ENCODE measurements at places on chromosomes 1 and 21. TPM values are rescaled to one million over a fixed set of nuclear protein-coding genes. Genes with fewer than 3 reads are reported as not detected.
A peak's percentile ranks its signal among the peaks of the same experiment; 100 is the strongest.

RIPPLY3 gene
- total RNA-seq: not detected

SNRPE gene
- total RNA-seq: 46.2 TPM

CFHR3 gene
- 0.26 TPM for total RNA-seq

RPE65 gene
- not detected for total RNA-seq

- no peaks in the 10 kb centered on the region for H3K4me1 ChIP-seq
- H3K27me3 ChIP-seq: no peaks in the 10 kb centered on the region
- H3K27ac ChIP-seq: no peak overlapping the region
- no peak overlapping the region for H3K4me3 ChIP-seq
- no peak for DNase-seq
Observed at GRCh38 chr21:44949161-44949778, 9.4 kb downstream of the SLX9 start.

DNA sequence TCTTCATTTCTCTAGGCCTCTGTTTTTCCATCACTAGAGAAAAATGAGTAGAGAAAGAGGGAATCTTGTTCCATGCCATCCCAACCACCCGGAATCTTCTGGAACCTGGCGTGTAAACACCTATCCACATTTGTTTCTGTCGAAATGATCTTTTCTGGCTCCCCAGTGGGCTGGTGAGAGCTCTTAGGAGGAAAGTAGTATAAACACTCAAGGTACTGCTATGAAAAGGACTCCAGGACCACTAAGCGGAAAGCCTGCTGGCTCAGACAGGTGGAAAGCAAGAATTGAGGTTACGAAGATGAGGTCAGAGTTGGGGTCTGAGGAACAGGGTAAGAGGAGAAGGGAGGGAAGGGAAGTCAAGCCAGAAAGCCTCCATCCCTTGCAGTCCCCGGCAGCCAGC lies 90.8 kb downstream of the PLXNA2 start:
- no peaks in the 10 kb centered on the region for H3K4me1 ChIP-seq
- no peaks in the 10 kb centered on the region for H3K36me3 ChIP-seq
- no peaks in the 10 kb centered on the region for H3K27me3 ChIP-seq
- DNase-seq: no peak
- H3K4me3 ChIP-seq: no peak overlapping the region

DNA sequence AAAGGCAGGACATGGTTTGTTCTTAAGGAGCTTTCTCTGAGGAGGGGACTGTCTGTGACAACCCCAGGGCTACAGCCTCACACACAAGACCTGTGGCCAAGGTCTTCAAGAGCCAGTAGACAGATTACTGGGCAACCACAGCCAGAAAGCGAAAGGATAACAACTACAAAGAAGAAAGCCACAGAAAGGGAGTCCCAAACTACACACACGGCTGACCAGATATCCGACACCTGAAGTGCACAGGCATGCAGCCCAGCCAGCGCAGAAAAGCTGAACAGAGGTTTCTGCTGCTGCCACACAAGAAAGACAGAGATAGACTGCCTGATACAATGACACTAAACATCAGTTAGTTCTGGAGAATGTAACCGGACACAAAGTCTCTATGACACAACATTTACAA lies 21.4 kb upstream of the NADK start:
- DNase-seq: no peak
- H3K27ac ChIP-seq: no peak overlapping the region
- no peaks in the 10 kb centered on the region for H3K4me1 ChIP-seq
- no peak overlapping the region for H3K4me3 ChIP-seq
- H3K27me3 ChIP-seq: no peaks in the 10 kb centered on the region
- H3K36me3 ChIP-seq: peaks cover 18% of the 10 kb centered on the region

GRCh38 chr1:43522776-43523480 lies 7.8 kb upstream of the PTPRF start:
- peak; percentile 58 for DNase-seq
- no peaks in the 10 kb centered on the region for H3K36me3 ChIP-seq
- no peak overlapping the region for H3K4me3 ChIP-seq
- H3K27me3 ChIP-seq: no peaks in the 10 kb centered on the region
- no peak overlapping the region for H3K27ac ChIP-seq

- H3K27me3 ChIP-seq: no peaks in the 10 kb centered on the region
- no peaks in the 10 kb centered on the region for H3K36me3 ChIP-seq
- DNase-seq: no peak
- H3K4me3 ChIP-seq: no peak overlapping the region
Observed at GRCh38 chr1:175388285-175388684, 195.7 kb upstream of the KIAA0040 start.

- H3K36me3 ChIP-seq: peaks cover 4% of the 10 kb centered on the region
- H3K27me3 ChIP-seq: no peaks in the 10 kb centered on the region
- no peaks in the 10 kb centered on the region for H3K4me1 ChIP-seq
- no peak overlapping the region for H3K27ac ChIP-seq
- H3K4me3 ChIP-seq: no peak overlapping the region
- peak; percentile 8 for DNase-seq
Observed at GRCh38 chr1:86906419-86906818, 7.5 kb downstream of the SELENOF start.

- no peaks in the 10 kb centered on the region for H3K36me3 ChIP-seq
- no peaks in the 10 kb centered on the region for H3K4me1 ChIP-seq
- H3K27ac ChIP-seq: no peak overlapping the region
- H3K4me3 ChIP-seq: no peak overlapping the region
Observed at GRCh38 chr1:4309676-4310320, 344.6 kb upstream of the AJAP1 start.

DNA sequence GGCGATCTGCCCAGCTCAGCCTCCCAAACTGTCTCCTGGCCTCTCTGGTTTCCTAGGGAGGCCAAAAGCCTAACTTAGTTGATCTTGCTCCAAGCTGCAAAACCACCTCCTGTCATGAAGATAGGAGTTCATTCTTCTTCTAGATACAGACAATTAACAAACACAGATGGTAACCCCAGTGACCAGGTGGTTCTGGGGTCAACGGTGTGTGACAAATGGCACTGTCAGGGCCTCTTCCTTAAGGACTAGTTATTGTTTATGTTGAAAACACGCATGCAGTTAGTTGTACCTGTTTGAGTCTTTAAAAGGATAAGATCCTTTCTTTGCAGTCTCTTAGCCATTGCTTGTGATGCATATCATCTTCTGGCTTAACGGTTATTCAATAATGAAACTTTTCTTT lies 4.6 kb upstream of the UMODL1 start:
- no peaks in the 10 kb centered on the region for H3K4me1 ChIP-seq
- no peak overlapping the region for H3K4me3 ChIP-seq
- no peak for DNase-seq
- no peaks in the 10 kb centered on the region for H3K36me3 ChIP-seq

DNA sequence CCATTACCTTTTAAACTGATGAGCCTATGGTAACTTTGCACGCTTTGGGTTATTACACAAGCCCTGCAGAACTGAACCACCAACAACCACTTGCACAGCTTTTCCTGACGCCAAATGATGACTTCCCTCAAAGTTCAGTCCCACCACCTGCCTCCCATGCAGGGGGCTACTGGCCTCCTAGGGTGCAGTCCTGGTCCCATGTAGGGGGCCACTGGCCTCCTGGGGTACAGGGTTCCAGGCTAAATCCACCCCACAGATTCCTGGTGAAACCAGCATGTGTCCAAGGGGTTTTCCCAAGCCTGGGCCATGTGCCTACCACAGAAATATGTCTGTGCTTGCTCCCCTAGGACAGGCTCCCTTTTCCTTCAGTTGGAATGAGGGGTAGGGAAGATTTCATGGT lies 73.4 kb upstream of the ZNF678 start:
- DNase-seq: no peak
- no peaks in the 10 kb centered on the region for H3K4me1 ChIP-seq
- no peak overlapping the region for H3K27ac ChIP-seq
- no peak overlapping the region for H3K4me3 ChIP-seq
- no peaks in the 10 kb centered on the region for H3K36me3 ChIP-seq
- H3K27me3 ChIP-seq: no peaks in the 10 kb centered on the region

DNA sequence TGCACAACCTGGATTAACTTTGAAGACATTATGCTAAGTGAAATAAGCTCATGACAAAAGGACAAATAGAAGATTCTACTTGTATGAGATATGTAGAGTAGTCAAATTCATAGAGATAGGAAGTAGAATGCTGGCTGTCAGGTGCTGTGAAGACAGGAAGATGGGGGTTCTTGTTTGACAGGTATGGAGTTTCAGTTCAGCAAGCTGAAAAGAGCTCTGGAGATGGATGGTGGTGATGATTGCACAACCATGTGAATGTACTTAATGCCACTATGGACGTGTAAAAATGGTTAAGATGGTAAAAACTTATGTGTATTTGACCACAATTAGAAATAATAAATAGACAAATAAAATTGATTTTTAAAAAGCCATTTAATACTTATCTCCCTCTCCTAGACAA lies 169.8 kb upstream of the DUSP10 start:
- no peak overlapping the region for H3K4me3 ChIP-seq
- no peaks in the 10 kb centered on the region for H3K36me3 ChIP-seq
- H3K27me3 ChIP-seq: no peaks in the 10 kb centered on the region
- no peaks in the 10 kb centered on the region for H3K4me1 ChIP-seq
- DNase-seq: no peak
- no peak overlapping the region for H3K27ac ChIP-seq

- no peak overlapping the region for H3K27ac ChIP-seq
- H3K36me3 ChIP-seq: no peaks in the 10 kb centered on the region
- H3K4me1 ChIP-seq: no peaks in the 10 kb centered on the region
Observed at GRCh38 chr1:160083968-160084770, 2.8 kb downstream of the KCNJ9 start.

DNA sequence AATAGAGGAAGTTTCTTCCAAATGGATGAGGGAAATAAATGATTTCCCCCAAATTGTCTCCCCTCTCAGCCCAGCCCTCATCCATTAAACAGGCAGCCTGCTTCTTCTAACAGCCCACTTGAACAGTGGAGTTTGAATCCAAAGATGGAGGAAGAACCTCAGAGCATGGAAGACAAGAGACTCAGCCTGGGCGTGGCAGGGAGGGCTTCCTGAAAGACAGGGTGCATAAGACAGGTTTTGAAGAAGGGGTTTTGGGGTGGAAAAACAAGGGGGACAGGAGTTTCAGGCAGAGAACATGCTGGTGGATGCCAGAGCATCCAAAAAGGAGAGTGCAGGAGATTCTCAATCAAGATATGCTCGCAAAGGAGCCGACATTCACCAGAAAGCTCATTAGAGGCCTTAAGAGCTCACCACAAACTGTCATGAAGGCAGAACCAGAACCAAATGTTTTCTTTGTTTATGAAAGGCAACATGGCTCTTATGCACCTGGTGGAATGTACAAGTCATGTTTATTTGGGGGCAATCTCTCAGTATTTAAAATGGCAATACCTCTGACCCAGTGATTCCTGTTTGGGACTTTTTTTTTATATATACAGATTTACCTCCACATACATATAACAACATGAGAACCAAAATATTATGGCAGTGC lies 26.5 kb upstream of the TSPEAR start:
- DNase-seq: peak; percentile 22
- H3K27ac ChIP-seq: no peak overlapping the region
- no peaks in the 10 kb centered on the region for H3K36me3 ChIP-seq
- no peaks in the 10 kb centered on the region for H3K27me3 ChIP-seq

DNA sequence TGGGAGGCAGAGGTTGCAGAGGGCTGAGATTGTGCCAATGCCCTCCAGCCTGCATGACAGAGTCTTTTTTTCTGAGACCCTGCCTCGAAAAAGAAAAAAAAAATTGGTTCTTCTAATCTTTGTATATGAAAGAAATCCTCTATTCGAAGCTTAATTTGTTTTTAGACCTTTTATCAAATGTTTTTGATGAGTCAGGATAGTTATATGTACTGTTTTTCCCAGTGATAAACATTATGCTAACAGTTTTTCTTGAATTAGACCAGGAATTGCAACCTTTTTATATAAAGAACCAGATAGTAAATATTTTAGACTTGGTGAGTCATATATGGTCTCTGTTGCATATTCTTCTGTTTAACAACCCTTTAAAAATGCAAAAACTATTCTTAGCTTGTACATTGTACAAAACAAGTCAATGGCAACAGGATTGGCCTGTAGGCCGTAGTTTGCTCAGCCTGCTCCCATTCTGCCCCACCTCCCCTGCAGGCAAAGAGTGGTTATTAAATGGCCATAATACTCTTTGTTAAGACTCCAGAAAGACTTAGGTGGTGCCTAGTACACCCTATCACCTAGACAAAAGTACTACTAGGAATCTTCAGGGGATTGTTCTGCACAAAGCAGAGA lies 45.2 kb downstream of the LYST start:
- H3K4me1 ChIP-seq: peaks cover 9% of the 10 kb centered on the region
- H3K27me3 ChIP-seq: no peaks in the 10 kb centered on the region
- DNase-seq: peak; percentile 65
- no peak overlapping the region for H3K27ac ChIP-seq
- H3K4me3 ChIP-seq: no peak overlapping the region
- H3K36me3 ChIP-seq: no peaks in the 10 kb centered on the region

DNA sequence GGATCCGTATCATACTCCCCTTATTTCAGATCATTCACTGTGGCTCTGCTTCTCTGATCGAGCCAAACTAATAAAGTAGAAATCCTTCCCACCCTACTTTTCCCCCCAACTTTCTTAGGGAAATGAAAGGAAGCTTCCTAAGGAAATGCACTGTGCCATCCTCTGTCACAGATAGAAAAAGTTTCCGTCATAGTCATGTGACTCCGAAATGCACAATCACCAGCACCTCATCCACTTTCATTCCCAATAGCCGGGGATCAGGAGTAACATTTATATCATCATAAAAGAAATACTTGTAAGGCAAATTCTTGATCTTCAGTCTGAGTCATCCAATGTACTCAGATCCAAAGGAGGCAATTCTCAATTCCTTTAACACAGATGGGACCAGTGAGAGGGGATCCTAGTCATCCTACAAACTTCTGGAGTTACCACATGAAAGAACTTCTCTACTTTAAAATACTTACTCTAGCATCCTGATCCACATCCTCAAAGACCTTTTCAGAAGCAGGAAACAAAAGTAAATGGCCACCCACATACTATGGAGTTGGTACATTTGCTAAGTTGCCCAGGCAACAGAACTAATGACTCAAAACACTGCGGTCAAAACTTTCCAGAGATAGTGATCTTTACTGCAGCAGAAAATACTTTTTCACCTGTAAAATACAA lies 97.8 kb upstream of the ZC3H11B start:
- no peaks in the 10 kb centered on the region for H3K36me3 ChIP-seq
- peaks cover 4% of the 10 kb centered on the region for H3K4me1 ChIP-seq
- no peak overlapping the region for H3K4me3 ChIP-seq

GRCh38 chr1:160429702-160430535 lies 29.6 kb downstream of the VANGL2 start:
- H3K4me1 ChIP-seq: no peaks in the 10 kb centered on the region
- H3K36me3 ChIP-seq: no peaks in the 10 kb centered on the region
- H3K27ac ChIP-seq: no peak overlapping the region
- DNase-seq: no peak

GRCh38 chr1:150551784-150552127 lies 2.5 kb downstream of the ADAMTSL4 start:
- no peak overlapping the region for H3K4me3 ChIP-seq
- H3K36me3 ChIP-seq: peaks cover 7% of the 10 kb centered on the region
- DNase-seq: no peak

GRCh38 chr1:35851132-35851869 lies 31.7 kb upstream of the AGO1 start:
- H3K27ac ChIP-seq: no peak overlapping the region
- H3K4me1 ChIP-seq: no peaks in the 10 kb centered on the region
- no peak overlapping the region for H3K4me3 ChIP-seq
- no peaks in the 10 kb centered on the region for H3K27me3 ChIP-seq

- no peaks in the 10 kb centered on the region for H3K36me3 ChIP-seq
- no peak overlapping the region for H3K4me3 ChIP-seq
- no peaks in the 10 kb centered on the region for H3K27me3 ChIP-seq
Observed at GRCh38 chr1:193443886-193444285, 257.5 kb upstream of the B3GALT2 start.

- H3K4me3 ChIP-seq: no peak overlapping the region
- no peaks in the 10 kb centered on the region for H3K27me3 ChIP-seq
- no peak overlapping the region for H3K27ac ChIP-seq
- no peaks in the 10 kb centered on the region for H3K36me3 ChIP-seq
Observed at GRCh38 chr1:117580882-117581281, 25.0 kb upstream of the TENT5C start.

GRCh38 chr1:45669379-45669778 lies 17.0 kb downstream of the GPBP1L1 start:
- H3K36me3 ChIP-seq: peaks cover under 1% of the 10 kb centered on the region
- H3K27ac ChIP-seq: peak overlapping the region; percentile 22
- peaks cover 12% of the 10 kb centered on the region for H3K4me1 ChIP-seq

All from fibroblast of lung (primary cell).